Adrenal gland (tissue), 19 donors: ENCODE measurements at places on chromosomes 6 and 20. TPM values are rescaled to one million over a fixed set of nuclear protein-coding genes. Genes with fewer than 3 reads are reported as not detected.

The CRISP2 gene
- total RNA-seq = not detected

GRCh38 chr6:57085471-57085870 is 4.5 kb upstream of the ZNF451 start:
- no peak for DNase-seq

- DNase-seq = no peak
These were observed 83.7 kb downstream of the CHMP4B start for GRCh38 chr20:33894798-33895197.

The BAK1 gene
- 51.9 TPM for total RNA-seq

- no peak for DNase-seq
These were observed 24.6 kb downstream of the VSTM2L start for GRCh38 chr20:37927410-37928095.

DNA sequence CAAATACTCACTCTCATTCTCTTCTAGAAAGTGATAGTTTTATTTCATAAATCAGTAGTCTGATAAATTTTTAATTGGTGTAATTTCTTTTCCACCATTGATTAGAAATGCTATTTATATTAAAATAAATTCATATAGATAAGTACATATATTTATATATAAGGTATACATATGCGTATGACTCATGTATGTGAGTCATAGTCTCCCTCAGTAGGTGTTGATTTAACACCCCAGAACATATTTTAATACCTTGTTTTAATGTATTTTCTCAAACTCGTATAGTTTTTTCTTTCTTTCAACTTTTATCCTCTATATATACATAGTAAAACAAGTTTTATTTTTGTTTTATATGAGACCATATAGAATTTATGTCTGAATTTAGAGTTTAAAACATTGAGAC is 130.4 kb downstream of the PLG start:
- no peak for DNase-seq

DNA sequence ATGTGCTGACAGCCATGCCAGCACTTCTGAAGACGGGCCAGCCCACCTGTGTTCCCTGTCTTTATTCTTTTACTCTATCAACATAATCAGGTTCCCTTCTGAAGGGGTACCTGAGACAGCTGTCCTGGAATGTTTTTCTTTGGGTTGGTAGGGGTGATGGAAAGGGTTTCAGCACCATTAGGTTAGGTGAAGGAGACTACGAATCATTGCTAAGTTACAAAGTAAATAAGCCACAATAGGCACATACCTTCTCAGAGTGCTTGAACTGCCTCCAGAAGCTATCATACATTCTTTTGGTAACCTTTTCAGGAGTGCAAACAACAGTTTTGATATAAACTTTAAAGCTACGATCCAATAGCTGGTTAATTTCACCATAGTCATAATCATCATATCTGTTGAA is 106.3 kb downstream of the SESN1 start:
- no peak for DNase-seq

The PPIL6 gene
- total RNA-seq = 3.1 TPM

The SAYSD1 gene
- 15.6 TPM for total RNA-seq

The BPIFA1 gene
- not detected for total RNA-seq

The ID4 gene
- 7.9 TPM for total RNA-seq

DNA sequence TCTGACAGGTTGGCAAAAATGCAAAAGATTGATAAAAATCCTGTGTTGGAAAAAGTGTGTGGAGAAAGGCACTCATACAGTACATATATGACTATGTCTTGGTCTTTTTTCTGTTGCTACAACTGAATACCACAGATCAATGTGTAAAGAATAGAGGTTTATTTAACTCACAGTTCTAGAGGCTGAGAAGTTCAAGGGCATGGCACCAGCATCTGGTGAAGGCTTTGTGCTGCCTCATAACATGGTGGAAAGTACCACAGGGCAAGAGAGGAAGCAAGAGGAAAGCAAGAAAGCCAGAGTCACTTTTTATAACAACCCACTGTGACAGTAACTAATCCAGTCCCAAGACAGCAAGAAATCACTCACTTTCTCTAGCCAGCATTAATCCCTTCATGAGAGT is 57.5 kb downstream of the ALDH8A1 start:
- no peak for DNase-seq

GRCh38 chr6:157867155-157867559 is 44.1 kb downstream of the SNX9 start:
- no peak for DNase-seq

The C6orf52 gene
- total RNA-seq = 0.96 TPM

- DNase-seq = no peak
These were observed 7.2 kb downstream of the TGM2 start for GRCh38 chr20:38157635-38158495.

GRCh38 chr6:89452281-89452680 is 19.3 kb downstream of the ANKRD6 start:
- no peak for DNase-seq

The TOX2 gene
- 4.5 TPM for total RNA-seq

The OR2J3 gene
- not detected for total RNA-seq

DNA sequence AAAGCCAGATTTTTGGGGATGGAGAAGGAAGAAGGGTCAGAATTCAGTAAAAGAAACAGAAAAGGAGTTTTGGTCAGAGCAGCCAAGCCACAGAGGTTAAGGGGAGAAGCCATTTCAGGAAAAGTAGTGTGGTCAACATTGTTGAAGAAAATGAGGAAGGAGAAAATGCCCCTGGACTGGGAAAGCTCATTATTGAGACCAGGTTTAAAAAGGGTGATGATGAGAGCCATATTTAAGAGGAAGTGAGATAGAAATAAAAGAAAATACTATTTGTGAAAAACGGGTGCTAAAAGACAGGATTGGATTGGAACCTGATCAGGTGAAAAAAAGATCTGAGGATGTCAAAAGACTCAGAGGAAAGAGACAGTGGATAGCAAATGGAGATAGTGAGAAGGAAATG is 75.8 kb downstream of the CEP162 start:
- no peak for DNase-seq

The SYNGAP1 gene
- 4.6 TPM for total RNA-seq
